Ascending aorta (tissue), 2 donors: ENCODE measurements at places on chromosomes 4 and X.
A peak's percentile ranks its signal among the peaks of the same experiment; 100 is the strongest.

DNA sequence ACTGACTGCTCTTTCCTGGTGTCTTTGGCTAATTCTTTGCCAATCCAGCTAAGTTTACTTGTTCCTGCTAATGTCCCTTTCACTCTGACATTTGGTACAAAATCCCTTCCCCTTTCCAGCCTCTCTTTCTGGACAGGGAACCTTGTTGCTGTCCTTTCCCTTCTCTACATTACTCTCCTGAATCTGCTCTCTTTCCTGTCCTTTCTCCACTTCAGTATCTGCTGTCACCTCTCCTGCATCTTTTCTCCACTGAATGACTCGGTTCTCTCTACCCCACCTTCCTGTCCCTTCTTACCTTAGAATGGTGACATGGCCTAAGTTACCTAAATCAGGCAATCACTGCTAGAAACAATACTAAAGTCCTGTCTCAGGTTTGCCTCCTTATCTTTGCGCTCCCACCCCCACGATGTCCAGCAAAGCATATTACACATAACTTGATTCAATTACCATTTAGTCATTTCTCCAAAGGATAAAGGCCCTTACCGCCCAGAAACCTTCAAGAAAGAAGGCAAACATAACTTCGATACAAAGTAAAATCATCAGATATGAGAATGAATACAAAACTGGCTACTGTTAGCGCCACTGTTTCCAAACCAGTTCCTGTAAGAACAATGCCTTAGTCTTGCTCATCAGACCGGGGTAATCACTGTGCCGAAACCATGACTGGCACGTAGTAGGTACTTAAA lies 890 bp downstream of the BOD1L1 start:
- DNase-seq = no peak

DNA sequence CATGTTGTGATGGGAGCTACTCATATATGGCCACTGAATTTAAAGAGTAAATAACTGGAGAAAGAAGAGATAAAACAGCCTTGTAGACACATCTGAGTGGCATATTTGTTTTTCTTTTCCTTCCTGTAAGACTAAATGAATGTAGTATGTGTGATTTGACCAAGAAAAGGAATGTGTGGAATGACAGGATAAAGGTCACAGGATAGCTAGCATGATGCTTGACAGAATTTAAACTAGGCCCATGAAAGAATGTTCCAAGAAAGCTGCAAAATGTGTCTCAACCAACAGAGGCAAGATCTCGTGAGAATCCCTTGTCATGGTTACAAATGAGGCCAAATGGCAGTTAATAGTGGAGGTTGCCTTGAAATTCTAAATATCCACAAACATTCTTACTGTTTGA lies 137.0 kb downstream of the KCNIP4 start:
- DNase-seq = no peak

- DNase-seq = no peak
These were observed 26.5 kb upstream of the XIAP start for GRCh38 chrX:123833387-123833786.

DNA sequence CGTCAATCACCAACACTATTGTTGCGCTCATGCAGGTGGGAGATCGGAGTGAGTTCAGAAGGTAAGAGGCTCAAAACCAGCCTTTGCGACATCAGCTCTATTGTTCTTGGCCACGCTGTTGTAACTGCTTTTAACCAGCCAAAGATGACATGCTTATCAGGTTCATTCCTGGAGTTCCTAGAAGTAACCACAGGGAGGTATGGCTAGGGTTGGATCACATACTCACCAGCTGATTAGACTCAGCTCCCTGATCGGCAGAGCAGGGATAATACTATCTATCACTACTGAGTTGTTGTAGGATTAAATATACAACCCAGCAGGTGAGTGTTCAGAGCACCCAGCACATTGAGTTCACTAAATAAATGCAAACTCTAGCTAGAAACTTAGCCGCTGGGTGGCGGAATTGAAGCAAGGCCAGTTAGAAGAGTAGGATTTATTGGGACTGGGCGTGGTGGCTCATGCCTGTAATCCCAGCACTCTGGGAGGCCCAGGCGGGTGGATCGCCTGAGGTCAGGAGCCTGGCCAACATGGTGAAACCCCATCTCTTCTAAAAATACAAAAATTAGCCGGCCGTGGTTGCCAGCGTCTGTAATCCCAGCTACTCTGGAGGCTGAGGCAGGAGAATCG lies 12.4 kb downstream of the SLC34A2 start:
- DNase-seq = no peak

DNA sequence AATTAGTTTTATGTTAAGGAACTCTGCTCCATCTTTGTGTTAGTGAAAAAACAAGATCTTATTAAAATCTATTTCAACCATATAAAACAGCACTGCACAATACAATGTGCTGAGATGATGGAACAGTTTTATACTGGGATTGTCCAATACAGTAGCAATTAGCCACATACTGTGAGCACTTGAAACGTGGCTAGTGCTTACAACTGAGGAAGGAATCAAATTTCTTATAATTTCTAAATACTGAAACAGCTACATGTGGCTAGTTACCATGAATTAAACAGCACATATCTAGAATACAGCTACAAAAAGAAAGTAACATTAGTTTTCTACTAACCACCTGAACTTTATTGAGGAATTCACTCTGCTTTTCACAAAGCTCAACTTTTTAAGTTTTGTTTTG lies 14.7 kb downstream of the NFXL1 start:
- DNase-seq = no peak

- no peak for DNase-seq
These were observed 7.4 kb downstream of the CTBP1 start for GRCh38 chr4:1241466-1241935.

- no peak for DNase-seq
These were observed 62.4 kb upstream of the NDP start for GRCh38 chrX:44035571-44035970.

DNA sequence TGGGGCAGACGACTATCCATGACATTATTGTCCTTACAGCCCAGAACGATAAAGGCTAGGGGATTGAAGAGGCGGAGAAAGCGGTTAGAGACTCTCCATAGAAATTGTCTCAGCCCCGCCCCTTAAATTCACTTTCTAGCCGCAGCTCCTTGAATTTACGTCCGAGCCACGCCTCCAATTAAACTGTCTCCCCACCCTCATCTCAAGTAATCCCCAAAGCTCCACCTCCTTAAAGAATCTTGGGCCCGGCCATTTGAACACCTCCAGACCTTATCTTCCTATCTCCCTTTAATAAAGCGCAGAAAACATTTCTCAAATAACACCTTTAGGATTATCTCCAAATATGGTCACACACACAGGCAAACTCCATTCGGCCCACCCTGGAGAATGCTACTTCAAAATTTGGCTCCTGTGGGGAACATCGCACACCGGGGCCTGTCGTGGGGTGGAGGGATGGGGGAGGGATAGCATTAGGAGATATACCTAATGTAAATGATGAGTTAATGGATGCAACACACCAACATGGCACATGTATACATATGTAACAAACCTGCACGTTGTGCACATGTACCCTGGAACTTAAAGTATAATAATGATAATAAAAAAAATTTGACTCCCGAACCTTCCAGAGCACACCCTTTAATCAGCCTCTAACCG lies 7.2 kb upstream of the MAGIX start:
- DNase-seq = no peak

DNA sequence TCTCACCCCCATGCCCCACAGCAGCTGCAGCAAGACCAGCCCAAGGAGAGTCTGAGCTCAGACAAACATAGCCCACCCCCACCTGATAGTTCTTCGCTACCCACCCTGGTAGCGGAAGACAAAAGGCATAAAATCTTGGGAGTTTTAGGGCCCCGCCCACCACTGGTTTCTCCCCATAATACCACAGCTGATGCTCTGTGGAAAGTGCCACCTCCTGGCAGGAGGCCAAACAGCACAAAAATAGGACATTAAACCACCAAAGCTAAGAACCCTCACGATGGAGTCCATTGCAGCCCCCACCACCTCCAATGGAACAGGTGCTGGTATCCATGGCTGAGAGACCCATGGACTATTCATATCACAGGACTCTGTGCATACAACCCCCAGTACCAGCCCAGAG lies 226.7 kb downstream of the SNCA start:
- no peak for DNase-seq

DNA sequence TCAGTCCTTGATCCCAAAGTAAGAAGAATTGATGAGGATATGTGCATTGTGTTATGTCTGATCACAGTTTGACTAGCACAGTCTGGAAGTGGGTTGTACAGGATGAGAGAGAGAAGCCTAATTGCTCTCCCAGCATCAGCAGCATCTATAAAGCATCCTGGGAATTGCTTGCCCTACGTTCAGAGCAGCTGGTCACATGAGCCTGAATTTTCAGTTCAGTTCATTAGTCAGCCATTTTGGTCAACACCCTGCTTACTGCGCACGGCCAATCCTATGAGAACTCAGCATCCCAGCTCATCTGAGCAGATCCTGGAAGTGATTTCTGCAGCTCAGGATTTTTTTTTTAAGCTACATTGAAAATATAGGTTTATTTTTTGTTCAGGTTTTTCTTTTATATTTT lies at the start of gene RUFY3:
RUFY3 (plus strand) TSS at position 218 of the 400 bp plus-strand sequence. CDS start 610 bp downstream, outside the sequence.
- no peak for DNase-seq

- no peak for DNase-seq
These were observed at the start of gene FGD1 for GRCh38 chrX:54495814-54496516. FGD1 (minus strand) TSS chrX:54496234; CDS start chrX:54495432, 802 bp downstream.

GRCh38 chr4:87624698-87625097 lies 16.4 kb downstream of the DSPP start:
- no peak for DNase-seq

DNA sequence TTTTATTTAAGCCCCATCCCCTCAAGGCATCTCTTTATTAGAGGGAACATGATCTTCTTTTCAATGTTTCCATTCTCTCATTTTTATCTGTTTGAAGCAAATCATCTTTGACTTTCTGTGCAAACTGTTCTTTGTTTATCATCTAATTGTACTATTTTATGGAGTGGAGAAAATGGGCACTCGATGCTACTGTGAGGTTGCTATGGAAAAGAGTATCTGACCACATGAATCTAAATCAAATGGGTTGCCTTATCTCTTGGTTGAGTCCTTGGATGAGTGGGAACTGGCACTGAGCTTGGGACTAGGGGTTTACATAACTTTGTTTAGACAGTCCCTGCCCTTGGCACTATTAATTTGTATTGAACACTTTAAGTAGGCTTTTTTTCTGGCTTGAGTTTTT lies 9.1 kb downstream of the OCRL start:
- no peak for DNase-seq

GRCh38 chr4:32002037-32002747 lies 1282.0 kb downstream of the PCDH7 start:
- no peak for DNase-seq

- no peak for DNase-seq
These were observed 75.0 kb upstream of the DHX15 start for GRCh38 chr4:24659241-24659961.

- DNase-seq = peak; percentile 90
These were observed 88.6 kb downstream of the PALLD start for GRCh38 chr4:168585168-168586091.

GRCh38 chr4:180674619-180675358 lies 1568.4 kb upstream of the TENM3 start:
- DNase-seq = no peak

DNA sequence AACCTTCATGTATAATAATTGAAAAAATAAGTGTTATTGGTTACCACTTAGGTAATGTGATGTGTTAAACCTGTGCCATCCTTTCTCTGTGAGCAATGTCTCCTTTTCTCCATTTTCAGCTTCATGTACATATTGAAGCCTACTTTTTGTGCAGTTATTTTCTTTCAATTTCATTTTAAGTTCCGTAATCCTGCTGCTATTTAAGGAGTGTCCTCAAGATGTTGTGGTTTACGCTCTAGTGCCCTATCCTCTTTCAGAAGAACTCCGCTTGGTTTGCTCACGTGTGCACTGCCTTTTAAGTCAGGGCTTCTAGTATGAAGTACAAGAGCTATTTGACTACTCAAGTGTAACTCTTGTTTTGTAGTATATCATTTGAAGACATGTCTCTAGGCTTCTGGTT lies 2253.2 kb upstream of the TENM3 start:
- no peak for DNase-seq

DNA sequence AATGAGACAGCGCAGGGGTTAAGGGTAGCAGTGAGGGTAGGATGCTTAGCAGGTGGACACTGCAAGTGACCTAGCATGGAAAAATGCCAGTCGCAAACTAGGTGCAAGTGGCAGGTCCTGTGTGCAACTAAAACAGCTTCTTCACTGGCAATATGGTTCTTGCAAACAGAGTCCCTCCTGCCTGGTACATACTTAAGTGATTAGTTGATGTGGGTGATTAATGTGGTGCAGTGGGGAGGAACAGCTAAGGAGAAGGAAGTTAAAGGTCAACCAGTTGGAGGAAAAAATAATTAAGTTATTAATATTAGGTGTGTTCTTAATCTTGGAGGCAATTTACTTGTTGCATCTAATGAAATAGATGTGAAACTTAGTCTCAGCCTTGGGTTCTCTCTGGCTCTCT lies 121.6 kb upstream of the IGFBP7 start:
- no peak for DNase-seq

- DNase-seq = no peak
These were observed 548 bp downstream of the NEUROG2 start for GRCh38 chr4:112515198-112516065.

- no peak for DNase-seq
These were observed 18.5 kb downstream of the CNOT6L start for GRCh38 chr4:77800483-77801259.

DNA sequence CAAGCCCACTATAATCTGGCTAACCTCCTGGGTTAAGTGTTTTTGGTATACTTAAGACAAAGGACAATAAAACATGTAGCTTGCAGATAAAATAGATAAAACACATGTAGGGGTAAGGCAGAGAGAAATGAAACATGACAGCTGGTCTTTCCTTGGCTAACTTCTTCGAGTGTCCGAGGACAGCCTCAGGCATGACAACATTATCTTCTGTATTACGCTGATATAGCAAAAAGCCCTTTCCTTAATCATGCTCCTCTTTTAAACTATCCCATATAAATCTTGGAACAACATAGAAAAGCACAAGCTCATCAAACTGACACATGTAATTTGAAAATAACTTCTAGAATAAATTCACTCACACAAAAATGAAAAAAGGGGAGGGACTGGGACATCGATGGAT lies 91.1 kb downstream of the SEL1L3 start:
- no peak for DNase-seq

- DNase-seq = no peak
These were observed 14.4 kb downstream of the ATRX start for GRCh38 chrX:77771601-77772000.

- DNase-seq = no peak
These were observed 257.6 kb upstream of the CLNK start for GRCh38 chr4:10942156-10942555.

- DNase-seq = no peak
These were observed 30.6 kb downstream of the GUCY1B1 start for GRCh38 chr4:155789391-155789790.

DNA sequence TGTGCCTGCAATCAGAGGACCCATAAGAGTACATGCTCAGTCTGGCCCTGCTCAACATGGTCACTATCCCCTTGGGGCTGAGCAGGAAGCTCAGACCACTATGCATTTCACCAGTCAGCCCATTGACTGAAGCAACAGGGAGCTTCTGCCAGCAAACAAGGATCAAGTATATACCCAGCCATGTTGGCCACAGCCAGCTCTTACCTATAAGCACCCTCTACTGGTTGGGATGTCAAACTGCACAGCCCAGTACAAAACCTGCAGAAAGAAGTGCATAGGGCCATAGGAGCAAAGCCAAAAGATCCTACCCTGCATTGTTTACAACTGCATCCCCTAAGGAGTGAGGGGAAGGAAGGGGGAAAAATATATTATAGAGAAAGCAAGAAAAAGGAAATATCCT lies 214.4 kb upstream of the CPEB2 start:
- DNase-seq = no peak
